Fibroblast of skin of right quadriceps (primary cell): ENCODE measurements at places on chromosomes 16 and 17.

DNA sequence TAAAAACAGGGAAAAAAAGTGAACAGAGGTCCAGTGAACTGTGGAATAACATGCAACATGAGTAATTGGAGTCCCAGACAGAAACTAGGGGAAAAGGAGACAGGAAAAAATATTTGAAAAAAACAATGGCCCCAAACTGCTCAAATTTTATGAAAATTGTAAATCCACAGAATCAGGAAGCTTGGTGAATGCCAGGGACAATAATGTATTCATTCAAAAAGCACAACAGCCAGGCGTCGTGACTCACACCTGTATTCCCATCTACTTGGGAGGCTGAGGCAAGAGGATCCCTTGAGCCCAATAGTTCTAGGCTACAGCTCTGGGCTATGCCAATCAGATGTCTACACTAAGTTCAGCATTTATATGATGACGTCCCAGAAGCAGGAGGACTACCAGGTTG, 23.7 kb downstream of the NCOR1 start:
- no peak for DNase-seq

DNA sequence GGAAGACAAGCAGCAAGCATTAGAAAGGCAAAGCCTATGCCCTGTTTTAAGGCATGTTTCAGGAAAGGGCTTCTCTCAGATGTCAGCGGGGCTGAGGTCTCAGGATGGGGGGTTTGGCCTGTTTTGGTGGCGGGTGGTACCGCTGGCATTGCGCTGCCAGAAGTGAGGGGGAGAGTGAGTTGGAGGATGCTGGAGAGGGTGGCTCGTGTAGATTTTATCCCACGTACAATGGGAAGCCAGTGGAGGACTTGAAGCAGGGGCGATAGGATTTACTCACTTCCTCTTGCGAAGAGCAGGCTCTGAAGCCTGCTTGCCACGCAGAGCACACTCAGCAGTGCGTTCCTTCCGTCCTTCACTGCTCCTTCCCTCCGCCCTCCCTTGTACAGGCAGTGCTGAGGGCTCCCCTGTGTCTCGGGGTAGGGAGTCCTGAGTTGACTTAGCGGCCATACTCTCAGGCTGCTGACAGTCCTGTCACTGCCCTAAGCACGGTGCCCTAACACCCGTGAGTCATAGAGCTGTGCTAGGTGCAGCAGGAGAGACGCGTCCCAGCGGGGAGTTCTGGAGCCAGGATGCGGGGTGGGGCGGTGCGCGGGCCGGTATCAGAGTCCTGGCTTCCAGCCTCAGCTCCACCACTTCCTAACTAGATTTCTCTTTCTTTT, 113.1 kb downstream of the SNX29 start:
- peak; percentile 66 for DNase-seq

- no peak for DNase-seq
Observed at GRCh38 chr17:27354491-27355081, 60.7 kb downstream of the WSB1 start.

- no peak for DNase-seq
Observed at GRCh38 chr16:17470182-17470907, 415 bp downstream of the XYLT1 start.

DNA sequence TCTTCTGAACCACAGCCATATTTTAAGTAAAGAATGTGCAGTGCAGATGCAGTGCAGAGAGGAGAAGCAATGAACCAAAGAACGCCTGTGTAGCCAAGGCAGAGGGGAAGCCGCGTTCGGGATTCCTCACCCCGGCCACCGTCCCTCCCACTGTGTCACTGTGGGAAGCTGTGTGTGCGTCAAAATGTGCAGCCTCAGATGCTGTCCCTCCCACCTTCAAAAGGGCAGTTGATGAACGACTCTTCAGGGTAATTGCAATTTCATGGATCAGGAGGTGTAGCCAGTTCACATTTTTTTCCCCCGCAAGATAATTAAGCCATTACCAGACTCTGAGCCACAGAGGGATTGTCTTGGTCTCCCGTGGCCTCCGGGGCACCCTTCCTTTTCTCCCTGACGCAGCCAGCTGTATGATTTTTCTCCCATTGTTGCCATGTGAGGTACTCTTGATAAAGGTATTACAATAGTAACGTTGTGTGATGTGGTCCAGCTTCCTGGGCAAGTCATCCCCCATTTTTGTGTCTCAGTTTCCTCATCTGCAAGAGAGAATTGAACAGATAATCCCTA, 190.0 kb downstream of the FOXL1 start:
- DNase-seq = no peak
